RWPE2 (cell line): ENCODE measurements at places on chromosomes 5 and 9.

DNA sequence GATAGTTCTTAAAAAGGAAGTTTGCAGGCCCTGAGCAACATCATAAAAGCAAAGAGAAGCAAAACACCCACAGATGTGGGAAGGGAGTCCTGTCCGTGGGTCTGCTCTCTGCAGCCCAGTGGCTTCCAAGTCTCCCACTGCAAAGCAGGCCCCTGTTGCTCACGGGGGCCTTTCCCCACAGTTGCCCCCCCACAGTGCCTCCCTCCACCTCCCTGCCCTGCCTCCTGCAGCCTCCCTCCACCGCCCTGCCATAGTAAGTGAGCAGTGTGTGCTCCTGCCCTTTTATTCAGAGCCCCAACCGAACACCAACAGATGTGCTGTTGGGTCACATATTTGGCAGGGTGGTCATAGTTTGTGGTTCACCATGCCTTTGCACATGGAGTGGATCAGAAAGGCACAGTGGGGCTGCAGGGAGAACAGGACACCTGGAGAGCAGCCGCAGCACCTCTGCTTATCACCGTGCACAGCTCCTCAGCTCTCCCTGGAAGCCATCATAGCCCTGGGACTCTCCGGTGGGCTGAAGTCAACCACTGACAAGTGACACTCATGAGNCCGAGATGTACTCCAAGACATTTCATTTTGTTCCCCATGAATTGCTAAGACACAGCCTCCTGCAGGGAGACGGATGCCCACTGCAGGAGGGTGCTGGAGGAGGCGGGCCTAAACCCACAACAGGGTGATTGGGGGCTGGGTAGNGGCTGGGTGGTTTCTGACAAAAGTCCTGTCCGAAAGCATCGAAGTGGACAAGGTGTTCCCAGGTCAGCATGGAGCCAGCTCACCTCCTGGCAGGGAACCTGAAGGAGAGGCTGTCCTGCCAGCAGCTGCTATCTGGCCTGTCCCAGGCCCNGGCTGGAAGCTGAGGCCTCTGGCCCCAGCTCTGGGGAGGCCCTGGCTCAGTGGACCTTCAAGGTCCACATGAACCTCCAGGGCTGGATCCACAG lies 278.9 kb downstream of the GADD45G start:
- no peak for DNase-seq

- DNase-seq = no peak
These were observed 4.6 kb downstream of the SURF4 start for GRCh38 chr9:133371261-133371711.

- DNase-seq = no peak
These were observed 130.7 kb upstream of the SMIM23 start for GRCh38 chr5:171654881-171655280.

GRCh38 chr5:175162036-175162435 lies 281.9 kb downstream of the DRD1 start:
- no peak for DNase-seq

GRCh38 chr5:1176473-1177391 lies 24.7 kb upstream of the SLC6A19 start:
- peak; percentile 69 for DNase-seq

DNA sequence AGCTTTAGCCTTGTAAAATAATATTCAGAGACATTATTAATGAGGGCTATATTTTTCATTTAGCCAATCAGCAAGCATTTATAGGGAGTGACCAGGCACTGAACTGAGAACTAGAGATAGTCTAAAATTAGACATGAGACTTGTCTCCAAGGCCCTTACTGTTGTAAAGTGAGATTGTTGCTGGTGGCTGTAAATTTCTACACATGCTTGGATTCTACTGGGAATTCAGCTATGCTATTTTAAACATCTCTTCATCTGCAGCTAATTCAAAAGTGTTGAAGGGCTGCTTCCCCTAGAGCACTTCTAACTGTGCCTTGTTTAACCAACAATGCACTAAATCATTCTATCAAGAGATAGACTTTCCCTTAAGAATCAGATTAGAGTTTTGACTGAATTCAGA lies 67.4 kb downstream of the CHSY3 start:
- no peak for DNase-seq

GRCh38 chr9:125513668-125514413 lies 193.2 kb downstream of the MAPKAP1 start:
- peak; percentile 81 for DNase-seq

GRCh38 chr5:113084402-113085083 lies 107.9 kb downstream of the DCP2 start:
- DNase-seq = no peak

DNA sequence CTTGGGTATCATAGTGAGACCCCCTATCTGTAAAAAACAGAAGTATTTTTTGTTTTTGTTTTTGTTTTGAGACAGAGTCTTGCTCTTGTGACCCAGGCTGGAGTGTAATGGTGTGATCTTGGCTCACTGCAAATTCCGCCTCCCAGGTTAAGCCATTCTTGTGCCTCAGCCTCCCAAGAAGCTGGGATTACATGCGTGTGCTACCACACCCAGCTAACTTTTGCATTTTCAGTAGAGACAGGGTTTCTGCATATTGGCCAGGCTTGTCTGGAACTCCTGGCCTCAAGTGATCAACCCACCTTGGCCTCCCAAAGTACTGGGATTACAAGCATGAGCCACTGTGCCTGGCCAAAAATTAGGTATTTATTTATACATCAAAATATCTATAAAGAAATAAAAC lies 10.2 kb upstream of the CCDC171 start:
- DNase-seq = no peak

- DNase-seq = no peak
These were observed 23.9 kb upstream of the FANCC start for GRCh38 chr9:95341293-95341962.

DNA sequence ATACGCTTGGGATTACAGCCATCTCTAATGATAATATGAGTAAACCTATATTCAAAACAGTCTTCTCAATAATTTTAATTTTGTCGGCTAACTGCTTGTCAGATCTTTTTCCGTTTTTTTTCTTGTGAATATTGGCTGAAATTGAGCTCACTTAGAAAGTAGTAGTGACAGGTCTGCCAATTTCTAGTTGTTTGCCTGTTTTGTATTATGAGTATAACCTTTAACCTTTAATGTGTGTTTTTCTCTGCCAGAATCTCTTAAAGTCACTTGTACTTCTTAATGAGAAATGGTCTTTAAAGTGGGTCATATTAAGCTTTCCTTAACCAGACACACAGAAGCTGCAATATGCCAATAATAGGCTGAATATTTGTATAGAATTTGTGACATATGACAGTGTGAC lies 511.0 kb downstream of the CSNK1G3 start:
- no peak for DNase-seq

GRCh38 chr5:137752905-137753690 lies 1.1 kb downstream of the HNRNPA0 start:
- peak; percentile 74 for DNase-seq

DNA sequence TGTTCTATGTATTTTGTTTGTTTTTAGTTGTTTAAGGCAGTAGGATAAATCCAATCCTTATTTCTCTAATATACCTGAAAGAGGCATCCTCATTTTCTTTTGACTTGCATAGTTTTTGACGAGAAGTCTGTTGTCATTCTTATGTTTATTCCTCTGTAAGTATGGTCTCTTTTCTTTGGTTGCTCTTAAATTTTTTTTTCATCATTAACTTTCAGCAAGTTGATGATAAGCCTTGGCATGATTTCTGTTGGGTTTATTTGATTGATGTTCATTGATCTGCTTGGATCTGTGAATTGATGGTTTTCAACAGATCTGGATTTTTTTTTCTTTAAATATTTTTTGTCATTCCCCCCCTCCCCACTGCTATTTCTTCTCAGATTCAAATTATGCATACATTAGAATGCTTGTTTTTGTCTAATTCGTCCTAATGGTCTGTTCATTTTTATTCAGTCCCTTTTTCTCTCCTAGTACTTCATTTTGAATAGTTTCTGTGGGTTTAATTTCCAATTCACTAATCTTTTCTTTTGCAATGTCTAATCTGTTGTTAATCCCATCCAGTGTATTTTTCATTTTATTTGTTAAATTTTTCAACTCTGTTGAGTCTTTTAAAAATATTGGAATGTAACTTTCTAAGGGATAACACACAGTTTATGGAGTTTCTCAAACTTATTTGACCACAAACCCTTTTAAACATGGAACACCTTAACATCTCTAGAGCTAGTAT lies 495.9 kb downstream of the CSNK1G3 start:
- no peak for DNase-seq

- no peak for DNase-seq
These were observed 135.6 kb downstream of the FOXD1 start for GRCh38 chr5:73312872-73313510.

- DNase-seq = no peak
These were observed 5.7 kb downstream of the WHRN start for GRCh38 chr9:114499528-114499927.

- no peak for DNase-seq
These were observed 24.7 kb downstream of the KLF9 start for GRCh38 chr9:70389621-70390266.

GRCh38 chr9:5436441-5436840 lies 1.3 kb downstream of the PLGRKT start:
- no peak for DNase-seq

DNA sequence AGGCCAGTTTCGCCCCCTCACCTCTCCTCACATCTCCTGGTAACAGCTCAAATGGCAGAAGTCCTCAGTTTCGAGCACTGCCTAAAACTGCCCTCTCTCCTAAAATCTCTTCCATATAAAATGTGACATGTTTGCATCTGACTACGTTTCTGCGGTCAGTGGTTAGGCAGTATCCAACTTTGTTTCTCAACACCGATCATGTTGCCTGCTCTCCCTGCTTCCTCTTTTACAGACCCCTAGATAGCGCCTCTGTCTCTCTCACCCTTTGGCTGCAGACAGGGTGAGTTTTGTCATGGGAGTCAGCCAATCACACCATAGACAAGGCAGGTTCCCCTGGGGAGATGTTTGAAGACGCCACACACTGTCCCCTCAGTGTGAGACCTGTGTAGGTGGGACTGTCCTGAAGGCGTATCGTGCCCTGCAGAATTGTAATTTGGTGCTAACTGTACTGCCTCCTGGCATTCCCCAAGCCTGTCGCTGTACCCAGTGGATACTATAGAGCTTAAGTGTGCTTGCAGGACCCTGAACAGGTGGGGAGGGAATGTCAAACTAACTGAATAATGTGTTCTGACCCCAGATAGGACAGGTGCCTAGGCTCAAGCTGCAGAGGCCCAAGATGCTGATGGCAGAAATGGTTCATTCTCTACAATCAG lies 1.1 kb downstream of the HEXB start:
- DNase-seq = no peak

DNA sequence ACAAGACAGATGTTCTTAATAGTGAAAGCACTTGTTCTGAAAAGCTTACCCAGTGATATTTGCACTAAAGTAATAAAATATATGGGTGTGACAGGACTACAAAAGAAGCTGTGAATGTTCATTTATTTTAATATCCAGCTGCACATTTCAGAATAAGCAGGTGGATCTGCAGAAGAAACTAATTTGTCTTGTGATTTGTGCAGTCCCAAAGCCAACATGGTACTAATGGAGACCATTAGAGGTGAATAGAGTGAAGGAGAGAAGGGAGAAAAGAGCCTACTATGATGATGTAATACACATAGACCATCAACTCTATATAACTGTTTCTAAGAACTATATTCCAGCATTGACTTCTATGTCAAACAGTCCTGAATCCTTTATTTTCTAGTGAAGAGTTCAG lies 362.8 kb downstream of the ISL1 start:
- no peak for DNase-seq

- no peak for DNase-seq
These were observed 197.9 kb downstream of the KCTD16 start for GRCh38 chr5:144368556-144368955.

GRCh38 chr9:128292009-128292408 lies 15.9 kb downstream of the SWI5 start:
- no peak for DNase-seq

GRCh38 chr5:98372351-98372750 lies 401.1 kb upstream of the RGMB start:
- no peak for DNase-seq

GRCh38 chr5:60334281-60334713 lies 365.7 kb downstream of the DEPDC1B start:
- no peak for DNase-seq

GRCh38 chr5:8839361-8840055 lies 706.4 kb downstream of the SEMA5A start:
- no peak for DNase-seq

GRCh38 chr5:17879276-17879675 lies 245.0 kb downstream of the TAF11L14 start:
- DNase-seq = no peak

DNA sequence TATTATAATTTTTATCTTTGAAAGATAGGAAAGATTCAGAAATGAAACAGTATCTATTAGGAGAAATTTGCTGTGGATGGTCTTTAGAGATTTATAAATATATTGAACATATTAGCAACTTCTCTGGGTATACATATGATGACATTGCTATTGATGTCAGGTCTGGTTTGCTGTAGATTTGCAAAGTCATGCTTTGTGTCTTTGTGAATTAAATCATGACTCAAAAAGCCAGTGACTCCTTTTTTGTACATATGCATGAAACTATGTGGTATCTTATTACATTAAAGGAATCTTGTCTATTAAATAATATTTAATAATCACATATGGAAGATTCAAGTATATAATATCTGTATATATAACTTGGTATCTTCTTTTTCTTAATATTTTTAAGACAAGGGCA lies 141.9 kb downstream of the ST8SIA4 start:
- DNase-seq = no peak

- no peak for DNase-seq
These were observed 56.2 kb downstream of the ANGPTL2 start for GRCh38 chr9:127066060-127066850.

GRCh38 chr9:30711591-30711990 lies 1672.9 kb upstream of the ACO1 start:
- DNase-seq = no peak

- DNase-seq = no peak
These were observed 132.7 kb downstream of the PAPPA start for GRCh38 chr9:116286297-116286696.

GRCh38 chr5:123610209-123610608 lies 98.2 kb downstream of the CSNK1G3 start:
- DNase-seq = no peak

DNA sequence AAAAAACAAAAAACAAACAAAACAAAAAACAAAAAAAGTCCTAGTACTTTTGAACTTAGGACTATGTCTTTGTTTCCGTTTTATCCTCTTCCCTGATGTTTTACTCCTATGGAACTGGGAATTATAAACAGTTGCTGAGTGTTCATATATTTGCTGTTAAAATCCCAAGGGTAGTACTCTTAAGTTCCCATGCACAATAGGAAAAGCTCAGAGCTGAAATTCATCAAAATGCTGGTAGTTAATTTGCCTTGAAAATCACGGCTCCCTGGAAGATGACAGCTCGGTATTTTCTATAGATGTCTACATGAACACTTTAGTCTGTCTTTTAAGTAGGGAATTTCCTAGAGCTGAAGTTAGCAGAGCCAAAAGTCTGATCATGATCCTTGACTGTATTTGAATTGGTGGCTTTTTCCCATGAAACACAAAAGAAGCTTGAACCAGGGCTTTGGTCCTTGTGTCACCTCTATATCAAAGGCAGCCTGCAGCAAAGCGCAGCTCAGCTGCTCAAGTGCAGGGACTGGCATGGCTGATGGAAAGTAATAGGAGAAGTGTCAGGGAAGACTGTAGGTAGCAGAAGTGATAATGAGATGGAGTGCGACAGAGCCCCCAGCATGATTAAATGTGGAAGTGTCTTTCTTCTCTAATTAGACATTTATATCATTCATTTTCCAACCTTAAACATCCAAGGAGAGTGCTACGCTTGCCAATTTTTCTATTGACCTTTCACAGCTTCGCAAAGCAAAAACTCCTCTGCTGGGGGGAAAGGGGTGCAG lies 310.9 kb downstream of the TRIM36 start:
- no peak for DNase-seq

- peak; percentile 57 for DNase-seq
These were observed 379.9 kb upstream of the IRX4 start for GRCh38 chr5:2262620-2263019.

GRCh38 chr5:38692346-38692745 lies 135.9 kb upstream of the LIFR start:
- no peak for DNase-seq
